ENCODE measurements at places on chromosomes 7 and 10.

GRCh38 chr7:150406567-150407421 lies 27.7 kb downstream of the ZNF775 start:
- no peak for DNase-seq

GRCh38 chr7:1707756-1708595 lies 37.9 kb downstream of the ELFN1 start:
- no peak for DNase-seq

- no peak for DNase-seq
These were observed 15.7 kb downstream of the ZFAND2A start for GRCh38 chr7:1144269-1144771.

DNA sequence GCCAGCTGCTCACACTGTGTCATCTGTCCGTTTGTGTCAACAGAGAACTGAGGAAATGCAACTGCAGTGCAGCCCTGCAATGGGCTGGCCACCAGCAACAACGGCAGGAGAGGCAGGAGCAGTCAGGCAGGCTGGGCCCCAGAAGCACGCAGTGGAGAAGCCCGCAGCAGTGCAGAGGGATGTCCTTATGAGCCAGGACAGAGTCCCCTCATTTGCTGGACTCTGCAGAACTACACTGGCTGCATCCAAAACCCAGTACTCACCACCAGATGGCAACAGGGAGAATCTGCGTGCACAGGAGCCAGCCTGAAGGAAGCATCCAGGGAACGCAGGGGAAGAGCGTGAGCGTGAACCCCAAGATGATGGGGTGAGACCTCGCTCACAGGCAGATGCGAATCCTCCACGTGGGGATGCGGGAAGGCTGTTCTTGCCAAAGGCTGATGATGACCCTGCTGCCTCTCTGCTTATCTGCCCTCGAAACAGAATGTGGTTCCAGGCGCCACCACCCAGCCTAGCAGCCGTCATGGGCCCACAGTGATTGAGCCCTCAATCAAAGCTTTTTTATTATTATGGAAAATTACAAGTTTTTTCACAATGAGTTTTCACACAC lies 232.1 kb downstream of the PTPRN2 start:
- no peak for DNase-seq
